ENCODE measurements at places on chromosomes 6 and 20.

DNA sequence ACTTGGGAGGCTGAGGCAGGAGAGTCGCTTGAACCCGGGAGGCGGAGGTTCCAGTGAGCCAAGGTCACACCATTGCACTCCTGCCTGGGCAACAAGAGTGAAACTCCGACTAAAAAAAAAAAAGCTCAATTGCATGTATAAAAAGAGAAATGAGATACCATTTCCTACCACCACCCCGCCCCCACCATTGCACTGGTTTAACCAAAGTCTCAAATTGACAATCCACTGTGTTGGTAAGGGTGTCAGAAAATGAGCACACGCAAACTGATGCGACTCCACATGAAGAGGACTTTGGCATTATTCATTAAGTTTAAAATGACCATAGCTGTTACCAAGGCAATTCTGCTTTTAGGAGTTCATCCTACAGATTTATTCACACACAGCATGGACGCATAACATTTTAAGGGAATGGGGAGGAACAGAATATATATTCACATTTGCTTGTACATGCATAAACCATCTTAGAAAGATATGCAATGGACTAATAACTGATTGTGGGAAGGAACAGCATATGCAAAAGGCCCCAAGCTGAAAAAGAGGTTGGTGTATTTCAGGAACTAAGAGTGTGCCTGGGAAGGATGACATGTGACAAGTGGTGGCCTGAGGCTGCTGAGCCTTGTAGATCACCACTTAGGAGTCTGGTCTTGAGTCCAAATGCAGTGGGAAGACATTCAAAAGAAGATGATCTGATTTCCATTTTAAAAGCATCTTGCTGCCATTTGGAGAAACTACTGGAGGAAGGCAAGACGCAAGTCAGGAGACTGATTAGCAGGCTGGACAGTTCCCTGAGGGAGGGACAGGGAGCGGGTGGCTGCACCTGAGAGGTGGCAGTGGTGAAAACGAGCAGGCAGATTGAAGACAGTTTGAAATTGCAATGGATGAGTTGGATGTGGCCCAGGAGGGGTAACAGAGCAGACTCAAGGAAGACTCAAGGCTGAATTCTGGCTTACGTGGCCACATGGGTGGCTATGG is 37.2 kb upstream of the PTPN1 start:
- no peak for DNase-seq

GRCh38 chr6:626236-626635 is 30.7 kb downstream of the HUS1B start:
- no peak for DNase-seq

- no peak for DNase-seq
Measured at GRCh38 chr6:145138469-145139139, 596.7 kb downstream of the EPM2A start.

DNA sequence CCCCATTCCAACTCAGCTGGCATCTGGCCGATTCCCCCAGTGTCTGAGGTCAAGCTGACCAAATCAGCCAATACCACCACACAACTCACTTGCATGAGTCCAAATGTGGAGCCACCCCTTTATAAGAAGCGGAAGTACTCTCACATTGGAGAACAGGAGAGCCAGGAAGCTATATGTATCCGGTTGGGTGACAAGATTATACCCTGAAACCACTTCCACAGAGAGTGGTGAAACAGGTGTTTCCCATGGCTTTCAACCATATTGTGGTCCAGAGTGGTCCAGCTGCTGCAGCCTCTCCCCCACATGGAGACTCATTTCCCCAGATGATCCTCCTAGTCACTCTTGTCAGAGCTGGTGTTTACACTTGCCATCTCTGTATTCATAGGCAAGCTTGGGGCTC is 24.0 kb upstream of the SERINC1 start:
- DNase-seq = peak; percentile 6

- no peak for DNase-seq
Measured at GRCh38 chr6:157050537-157051265, 272.6 kb downstream of the TMEM242 start.

- no peak for DNase-seq
Measured at GRCh38 chr20:13149371-13150105, 71.5 kb upstream of the ISM1 start.

DNA sequence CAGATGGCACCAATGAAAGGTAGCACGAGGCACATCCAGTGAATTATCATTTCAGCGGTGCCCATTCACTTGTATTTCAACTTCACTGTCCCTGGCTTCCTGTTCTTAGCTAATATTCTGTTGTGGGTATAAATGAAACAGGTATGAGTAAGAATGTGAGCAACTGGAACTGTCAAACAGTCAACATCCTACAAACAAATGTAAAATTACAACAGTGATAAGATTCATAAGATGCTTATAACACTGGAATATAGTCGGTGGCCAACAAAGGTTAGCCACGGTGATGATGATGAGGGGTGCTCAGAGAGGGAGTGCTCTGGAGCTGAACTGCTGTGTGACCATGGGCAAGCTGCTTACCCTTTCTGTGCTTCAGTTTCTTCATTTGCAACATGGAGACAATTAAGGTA is 74.9 kb upstream of the TOX2 start:
- peak; percentile 47 for DNase-seq

- DNase-seq = no peak
Measured at GRCh38 chr6:43308990-43309477, 408 bp upstream of the CRIP3 start.

DNA sequence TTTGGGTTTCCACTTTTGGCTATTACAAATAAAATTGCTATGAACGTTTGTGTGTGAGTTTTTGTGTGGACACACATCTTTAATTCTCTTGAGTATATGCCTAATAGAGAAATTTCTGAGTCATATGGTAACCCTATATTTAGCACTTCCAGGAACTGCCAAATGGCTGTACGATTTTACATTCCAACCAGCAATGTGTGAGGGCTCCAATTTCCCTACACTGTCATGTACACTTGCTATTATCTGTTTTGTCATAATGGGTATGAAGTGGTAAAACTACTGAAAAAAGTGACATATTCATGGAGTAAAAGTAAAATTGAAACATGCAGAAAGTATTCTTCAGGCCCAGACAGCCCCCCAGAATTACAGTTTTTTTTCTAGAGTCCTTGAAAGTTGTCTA is 59.6 kb upstream of the ESR1 start:
- no peak for DNase-seq

GRCh38 chr6:43368259-43369160 is 937 bp downstream of the ZNF318 start:
- peak; percentile 25 for DNase-seq

DNA sequence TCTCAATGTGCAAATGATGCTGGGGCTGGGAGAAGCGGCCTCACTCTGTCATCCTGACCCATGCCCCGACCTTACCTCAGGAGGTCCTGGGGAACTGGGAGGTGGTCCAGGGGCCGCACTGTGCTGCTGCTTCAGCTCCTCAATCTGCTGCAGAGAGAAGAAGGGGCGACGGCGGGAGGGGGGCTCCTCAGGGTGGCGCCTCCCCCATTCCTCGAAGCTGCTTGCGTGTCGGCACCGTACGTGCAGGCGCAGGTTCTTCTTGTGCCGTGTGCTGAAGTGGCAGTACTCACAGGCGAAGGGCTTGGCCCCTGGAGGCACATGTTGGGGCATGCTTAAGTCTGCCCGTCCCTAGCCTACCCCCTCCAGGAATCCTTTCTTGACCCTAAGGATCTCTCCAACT is 12.9 kb downstream of the ZNF335 start:
- DNase-seq = no peak

GRCh38 chr20:50689864-50690649 is 1.3 kb downstream of the RIPOR3 start:
- DNase-seq = no peak
